Brain (organoid and tissue), 16 donors: ENCODE measurements at places on chromosomes 6 and 20. TPM values are rescaled to one million over a fixed set of nuclear protein-coding genes. Genes with fewer than 3 reads are reported as not detected.

Gene PEDS1
- polyA plus RNA-seq, result 45.1 TPM

Gene SPAG4
- polyA plus RNA-seq, result 6.0 TPM

Gene ZNF165
- 1.2 TPM for polyA plus RNA-seq

Gene HLA-DQB1
- 1.4 TPM for polyA plus RNA-seq

Gene MDFI
- 3.8 TPM for polyA plus RNA-seq

Gene EPB41L1
- polyA plus RNA-seq, result 87.6 TPM

Gene RXRB
- polyA plus RNA-seq, result 63.3 TPM

Gene TRMT6
- 10.2 TPM for polyA plus RNA-seq

Gene MOXD1
- polyA plus RNA-seq, result 3.3 TPM

Gene SSTR4
- not detected for polyA plus RNA-seq

Gene SMLR1
- not detected for polyA plus RNA-seq

Gene CCDC167
- polyA plus RNA-seq, result 233 TPM

Gene ADGRG6
- polyA plus RNA-seq, result 0.42 TPM
